CMK (cell line): ENCODE measurements at places on chromosomes 3 and 15.

DNA sequence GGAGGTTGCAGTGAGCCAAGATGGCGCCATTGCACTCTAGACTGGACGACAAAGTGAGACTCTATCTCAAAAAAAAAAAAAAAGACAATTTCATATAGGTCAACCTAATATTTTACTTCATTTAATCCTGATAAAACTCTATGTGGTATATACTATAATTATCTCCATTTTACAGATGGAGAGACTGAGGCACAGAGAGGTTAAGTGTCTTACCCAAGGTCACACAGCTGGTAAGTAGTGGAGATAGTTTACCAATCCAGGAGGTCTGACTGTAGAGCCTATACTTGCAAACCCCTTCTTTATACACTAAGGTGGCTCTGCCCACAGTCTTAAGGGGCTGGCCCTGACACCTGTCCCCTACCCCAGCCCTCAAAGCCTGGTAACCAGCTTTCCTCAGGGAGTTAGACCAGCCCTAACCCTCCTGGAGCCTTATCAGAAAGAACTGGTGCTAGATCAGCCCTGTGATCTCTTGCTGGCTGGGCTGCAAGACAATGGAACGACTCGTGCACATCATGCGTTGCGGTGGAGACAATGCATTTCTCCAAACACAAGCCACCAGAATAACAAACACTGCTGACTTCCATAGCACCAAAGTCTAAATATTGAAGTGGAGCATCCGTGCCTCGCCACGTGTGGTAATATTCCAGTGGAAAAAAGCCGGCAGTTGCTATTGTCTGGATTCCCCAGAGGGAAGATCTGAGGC is 60.0 kb upstream of the SMAD3 start:
- no peak for DNase-seq

DNA sequence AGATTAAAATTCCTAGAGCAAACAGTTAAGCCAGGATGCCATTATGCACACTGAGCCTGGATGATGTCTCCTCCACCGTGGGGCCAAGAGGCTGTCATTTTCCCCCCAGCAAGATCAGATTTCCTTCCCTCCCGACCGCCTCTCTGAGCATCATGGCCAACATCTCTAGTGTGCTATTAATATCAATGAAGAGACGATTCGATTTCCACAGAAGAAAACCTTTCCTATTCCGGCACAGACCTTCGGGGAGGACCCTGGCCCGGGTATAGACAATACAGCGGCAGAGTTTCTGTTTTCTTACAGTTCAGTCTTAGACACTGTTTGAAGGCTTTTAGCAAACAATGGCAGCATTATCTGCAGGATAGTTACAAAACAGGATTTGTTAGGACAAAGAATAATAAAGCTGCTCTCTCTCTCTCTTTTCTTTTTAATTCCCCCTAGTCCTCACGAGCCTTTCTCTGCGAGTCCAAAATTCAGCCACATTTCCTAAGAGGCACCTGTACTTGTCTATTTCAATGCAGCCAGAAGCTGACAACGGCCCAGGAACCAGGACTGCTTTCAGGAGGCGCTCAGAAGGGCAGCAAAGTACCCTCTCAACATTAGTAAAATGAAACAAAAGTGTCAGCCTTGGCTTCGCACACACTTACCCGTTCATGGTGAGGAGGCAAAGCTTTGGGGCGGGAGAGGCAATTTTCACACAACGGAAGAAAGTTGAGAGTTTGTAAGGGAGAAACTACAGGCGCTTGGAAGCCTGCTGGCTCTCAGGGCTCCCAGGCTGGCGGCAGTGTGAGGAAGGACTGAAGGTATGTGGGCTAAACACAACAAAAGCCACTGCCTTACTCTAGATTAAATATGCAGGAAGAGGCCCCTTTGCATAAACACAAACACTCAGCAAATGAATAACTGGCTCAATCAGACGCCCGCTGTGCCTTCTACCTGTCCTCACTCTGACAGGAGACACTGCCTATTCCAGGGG is 278.0 kb downstream of the FOXP1 start:
- no peak for DNase-seq

DNA sequence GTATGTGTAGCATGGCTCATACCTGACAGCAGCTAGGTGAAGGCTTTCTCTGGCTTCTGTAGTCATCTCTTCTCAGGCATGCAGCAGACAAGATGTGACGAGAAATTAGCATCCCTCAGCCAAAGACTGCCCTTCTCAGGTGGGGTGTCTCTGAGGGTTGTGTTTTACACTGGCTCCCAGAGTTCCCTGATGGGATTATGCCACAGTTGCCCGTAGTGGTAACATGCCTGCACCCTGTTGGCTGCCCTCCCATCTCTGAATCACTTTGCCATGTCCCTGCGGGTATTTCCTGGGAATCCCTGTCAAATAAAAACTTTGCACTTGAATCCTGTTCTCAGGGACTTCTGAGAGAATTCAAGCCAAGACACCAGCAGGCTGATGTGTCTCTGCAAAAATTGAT is 70.5 kb downstream of the LRTM1 start:
- no peak for DNase-seq

- DNase-seq: no peak
Measured at GRCh38 chr3:171320750-171321558, 139.3 kb downstream of the TNIK start.

DNA sequence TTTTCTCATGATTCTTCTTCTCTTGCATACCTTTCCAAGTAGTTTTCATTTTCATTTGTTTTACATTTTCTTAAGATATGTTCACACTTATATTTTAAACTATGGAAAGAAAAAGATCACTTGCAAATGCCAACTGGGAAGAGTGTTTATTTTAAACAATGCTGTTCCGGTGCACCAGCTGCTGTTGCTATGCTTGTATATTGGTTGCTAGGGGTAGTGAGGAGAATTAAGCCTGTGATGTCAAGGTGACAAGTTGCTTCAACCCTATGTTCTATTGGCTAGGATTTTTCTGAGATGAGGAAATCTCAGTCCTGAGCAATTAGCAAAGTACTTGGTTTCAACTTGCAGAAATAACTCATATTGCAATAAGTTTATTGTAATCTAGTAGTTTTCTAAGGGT is 500.1 kb downstream of the MFSD1 start:
- DNase-seq: no peak

- no peak for DNase-seq
Measured at GRCh38 chr15:39132070-39132469, 448.8 kb upstream of the THBS1 start.

DNA sequence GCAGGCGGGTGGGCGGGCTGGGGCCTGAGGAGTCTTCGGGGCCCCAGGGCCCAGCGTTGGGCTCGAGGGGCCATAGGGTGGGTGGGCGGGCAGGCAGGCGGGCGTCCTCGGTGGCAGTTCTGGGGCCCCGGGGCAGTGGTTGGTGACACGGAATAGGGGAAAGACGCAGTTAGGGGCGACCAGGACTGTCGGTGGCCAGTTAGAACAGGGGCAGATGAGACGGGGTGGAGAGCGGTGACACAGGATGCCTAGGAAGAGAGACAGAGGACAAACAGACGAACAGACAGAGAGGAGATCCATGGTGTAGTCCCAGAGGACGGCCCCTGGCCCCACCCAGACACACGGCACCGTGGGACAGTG is 36.5 kb downstream of the GRIP2 start:
- DNase-seq: no peak

- no peak for DNase-seq
Measured at GRCh38 chr15:46151786-46152185, 517.0 kb downstream of the SQOR start.

DNA sequence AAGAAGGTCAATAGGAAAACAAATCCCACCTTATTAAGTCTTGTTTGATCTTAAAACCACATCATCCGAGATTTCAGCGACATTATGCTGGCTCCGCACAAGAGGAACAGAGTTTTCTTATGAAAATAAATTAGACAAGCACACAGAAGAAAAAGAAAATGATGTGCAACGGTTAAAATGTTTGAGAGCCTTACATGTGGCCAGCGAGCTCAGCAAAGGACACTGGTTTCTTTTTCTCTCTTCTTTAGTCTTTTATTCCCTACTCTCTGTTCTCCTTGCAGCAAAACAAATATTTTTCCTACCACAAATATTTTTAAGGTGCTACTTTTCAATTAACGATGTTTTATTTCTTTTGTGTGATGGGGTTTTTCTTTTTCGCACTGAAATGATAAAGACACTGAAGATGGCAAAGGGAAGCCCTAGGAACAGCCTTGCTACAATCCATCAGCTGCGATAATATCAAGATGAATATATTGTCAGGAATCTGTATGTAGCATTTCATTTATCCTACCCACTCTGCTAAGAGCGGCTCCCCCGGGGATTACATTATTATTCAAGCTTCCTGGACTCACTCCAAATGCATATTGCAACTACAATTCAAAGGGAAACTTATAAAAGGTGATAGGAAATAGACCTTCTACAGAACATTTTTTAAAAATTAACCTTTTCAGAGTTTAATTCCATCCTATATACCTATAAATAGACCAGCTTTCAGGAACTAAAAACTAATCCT is 72.9 kb downstream of the ANXA2 start:
- DNase-seq: no peak

DNA sequence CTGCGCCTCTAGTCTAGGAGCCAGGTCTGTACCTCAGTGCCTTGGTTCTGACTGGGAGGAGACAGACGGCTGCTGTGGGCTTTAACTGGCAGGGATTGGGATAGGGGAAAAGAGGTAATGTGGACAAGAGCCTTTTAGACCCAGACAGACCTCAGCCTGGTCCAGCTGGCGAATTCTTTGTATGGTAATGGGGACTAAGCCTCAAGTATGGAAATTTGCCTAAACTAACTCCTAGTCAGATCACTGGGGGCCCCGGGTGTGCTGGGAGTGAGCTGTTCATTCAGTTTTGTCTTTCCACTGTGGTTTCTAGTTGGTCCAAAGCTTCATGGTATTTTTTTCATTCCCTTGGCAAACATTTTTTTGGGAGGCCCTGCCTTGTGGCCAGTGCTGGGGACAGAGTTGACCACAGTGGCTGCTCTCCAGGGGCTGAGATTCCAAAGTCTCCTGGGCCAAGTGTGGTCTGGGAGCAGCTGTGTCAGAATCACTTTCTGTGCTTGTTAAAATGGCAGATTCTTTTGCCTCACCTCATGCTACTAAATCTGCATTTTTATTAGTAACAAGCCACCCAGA is 261.4 kb upstream of the C2CD4B start:
- no peak for DNase-seq

- DNase-seq: no peak
Measured at GRCh38 chr3:40170395-40170794, 139.1 kb upstream of the EIF1B start.

DNA sequence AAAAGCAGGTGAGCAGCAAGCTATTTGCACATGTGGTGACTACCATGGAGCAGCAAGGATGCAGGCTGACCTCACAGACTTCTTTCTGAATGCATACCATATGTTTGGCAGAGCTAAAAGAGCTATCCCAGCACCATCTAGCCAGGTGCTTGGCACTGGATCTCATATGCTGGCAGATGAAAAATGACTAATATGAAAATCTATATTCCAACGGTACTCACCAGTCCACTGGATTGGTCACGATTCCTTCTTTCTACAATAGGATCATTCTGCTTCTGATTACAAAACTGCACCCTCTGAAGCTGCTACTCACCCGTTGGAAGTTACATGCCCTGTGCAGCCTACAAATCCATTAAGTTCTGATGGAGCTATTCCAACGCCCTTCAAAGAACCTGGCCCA is 714.3 kb upstream of the CFAP20DC start:
- no peak for DNase-seq

DNA sequence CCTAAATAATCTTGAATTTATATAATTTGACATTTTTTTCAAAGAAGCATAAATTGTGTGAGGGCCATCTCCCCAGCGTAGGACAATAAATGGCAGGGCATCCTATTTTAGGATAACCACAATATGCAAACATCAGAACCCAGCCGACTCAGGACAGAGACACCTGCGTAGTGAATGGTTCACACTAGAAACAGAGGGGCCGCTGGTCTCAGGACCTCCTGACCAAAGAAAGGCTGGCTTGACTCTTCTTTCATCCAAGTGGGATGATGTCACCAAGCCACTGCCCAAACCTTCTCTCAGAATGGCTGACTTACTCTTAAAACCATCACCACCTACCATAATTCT is 162.1 kb downstream of the FOXP1 start:
- no peak for DNase-seq

- no peak for DNase-seq
Measured at GRCh38 chr3:36678216-36679013, 85.9 kb downstream of the DCLK3 start.

GRCh38 chr3:52286777-52287110 is 884 bp upstream of the GLYCTK start:
- DNase-seq: no peak

DNA sequence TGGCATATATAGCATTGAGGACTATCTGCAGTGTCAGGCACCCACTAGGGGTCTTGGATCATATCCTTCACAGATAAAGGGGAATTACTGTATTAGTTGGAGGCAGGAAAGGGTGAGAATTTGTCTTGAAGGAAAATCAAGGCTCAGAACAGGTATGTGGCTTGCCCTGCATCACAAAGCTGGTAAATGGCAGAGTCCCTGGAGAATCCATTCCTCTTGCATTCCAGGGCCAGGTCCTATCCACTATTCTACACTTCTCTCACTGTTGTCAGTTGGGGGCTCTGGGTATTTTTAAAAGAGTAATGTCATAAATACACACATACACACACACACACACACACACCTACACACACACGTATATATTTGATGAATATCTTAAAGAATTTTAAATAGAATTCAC is 19.8 kb upstream of the FGF12 start:
- no peak for DNase-seq

DNA sequence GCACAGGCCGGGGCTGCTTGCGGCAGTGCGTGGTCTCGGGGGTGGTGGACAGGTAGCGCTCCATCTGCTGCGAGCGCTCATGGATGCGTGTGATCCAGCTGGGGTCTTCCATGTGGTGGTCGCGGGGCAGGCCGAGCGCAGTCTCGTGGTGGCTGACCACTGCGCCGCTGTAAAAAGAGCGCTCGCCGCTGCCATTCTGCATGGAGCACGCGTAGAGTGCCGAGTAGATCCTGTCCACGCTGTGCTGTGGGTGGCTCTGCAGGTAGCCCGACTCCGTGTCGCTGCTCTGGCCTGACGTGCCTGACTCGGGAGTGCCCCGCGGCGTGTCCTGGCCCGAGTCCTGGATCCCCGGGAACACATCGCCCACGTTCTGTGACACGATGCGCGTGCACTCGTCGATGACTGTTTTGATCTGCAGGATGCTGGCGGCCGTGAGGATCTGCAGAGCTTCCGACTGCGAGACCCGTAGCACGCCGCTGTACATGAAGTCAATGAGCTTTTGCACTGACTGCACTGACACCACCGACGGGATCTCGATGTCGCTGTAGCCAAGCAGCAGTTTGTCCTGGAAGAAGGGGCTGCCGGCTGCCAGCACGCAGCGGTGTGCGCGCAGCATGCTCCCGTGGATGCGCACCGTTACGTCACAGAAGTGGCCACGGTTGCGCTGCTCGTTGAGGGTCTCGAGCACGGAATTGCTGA is 57.4 kb downstream of the TIGIT start:
- no peak for DNase-seq

DNA sequence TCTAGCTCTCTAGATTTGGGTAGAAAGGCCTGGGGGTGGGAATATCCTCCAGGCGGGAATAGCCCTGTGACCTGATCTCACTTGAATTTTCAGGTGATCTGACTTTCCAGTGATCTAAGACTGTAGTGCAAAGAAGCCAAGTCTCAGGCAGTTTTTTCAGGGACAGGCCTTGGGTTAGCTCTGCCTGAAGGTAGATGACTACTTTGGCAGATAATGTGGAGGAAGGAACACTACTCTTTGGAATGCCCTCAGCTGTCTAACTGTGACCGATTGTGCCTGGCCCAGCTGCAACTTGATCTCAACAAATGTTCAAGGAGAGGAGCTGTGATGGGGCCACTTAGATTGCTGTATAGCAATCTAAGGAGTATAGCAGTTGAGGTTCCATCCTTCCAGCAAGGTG is 193.7 kb downstream of the TCF12 start:
- no peak for DNase-seq

GRCh38 chr3:117630469-117630868 is 920.9 kb downstream of the TUSC7 start:
- no peak for DNase-seq
